ENCODE measurements at places on chromosomes 12 and 14.

GRCh38 chr12:54596526-54596946 lies 8.1 kb upstream of the PPP1R1A start:
- DNase-seq = no peak

GRCh38 chr14:103290961-103291360 lies 43.1 kb upstream of the EIF5 start:
- DNase-seq = no peak

DNA sequence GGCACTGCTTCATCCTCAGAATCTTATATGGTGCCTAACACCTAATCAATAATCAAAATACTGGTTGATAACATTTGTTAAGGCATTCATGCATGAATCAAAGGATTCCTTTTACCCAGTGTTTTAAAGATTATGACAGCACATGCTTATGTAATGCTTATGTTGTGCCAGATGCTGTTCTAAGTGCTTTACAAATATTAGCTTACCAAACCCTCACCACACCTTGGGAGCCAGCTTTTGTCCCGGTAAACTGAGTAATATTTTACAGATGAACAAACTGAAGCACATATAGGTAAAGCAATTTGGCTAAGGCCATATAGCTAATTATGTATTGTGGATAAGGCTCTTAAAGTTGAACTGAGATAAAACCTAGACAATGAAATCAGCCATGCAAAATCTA lies 209.2 kb downstream of the ALX1 start:
- DNase-seq = no peak

GRCh38 chr12:42510823-42511222 lies 78.7 kb downstream of the PRICKLE1 start:
- DNase-seq = no peak

DNA sequence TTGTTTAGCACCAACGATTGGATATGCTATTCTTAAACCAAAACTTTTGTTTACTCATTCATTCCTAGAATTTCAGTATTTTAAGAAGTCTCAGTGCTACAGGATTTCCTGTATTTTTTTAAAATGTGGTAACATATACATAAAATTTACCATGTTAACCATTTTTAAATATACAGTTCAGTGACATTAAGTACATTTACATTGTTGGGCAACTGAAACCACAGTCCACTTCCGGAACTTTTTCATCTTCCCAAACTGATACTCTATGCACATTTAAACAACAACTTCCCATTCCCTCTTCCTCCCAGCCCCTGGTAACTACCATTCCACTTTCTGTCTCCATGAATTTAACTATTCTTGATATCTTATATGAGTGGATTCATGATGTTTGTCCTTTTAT lies 30.3 kb downstream of the PDE3A start:
- no peak for DNase-seq

GRCh38 chr12:116333402-116333801 lies 55.9 kb upstream of the MED13L start:
- DNase-seq = no peak

DNA sequence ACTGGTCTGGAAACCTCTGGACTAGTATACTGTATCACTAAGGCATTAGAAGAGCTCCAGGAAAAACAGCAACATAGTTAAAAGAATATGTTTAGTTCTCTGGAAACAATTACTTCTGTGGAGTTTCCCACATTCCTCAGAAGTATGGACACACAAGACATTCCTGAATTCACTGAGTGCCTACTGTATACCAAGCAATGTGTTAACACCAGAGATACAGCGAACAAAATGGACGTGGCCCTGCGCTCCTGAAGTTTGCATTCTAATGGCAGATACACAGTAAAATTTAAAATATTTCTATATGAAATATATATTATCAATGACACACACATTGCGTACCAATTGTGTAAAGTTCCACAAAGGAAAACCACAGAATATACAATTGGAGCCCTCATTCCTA lies 1.1 kb downstream of the ANGEL1 start:
- no peak for DNase-seq

GRCh38 chr12:227923-228845 lies 14.2 kb upstream of the SLC6A12 start:
- DNase-seq = no peak

GRCh38 chr14:96053600-96054381 lies 14.6 kb downstream of the C14orf132 start:
- DNase-seq = no peak

- DNase-seq = no peak
Observed at GRCh38 chr12:95918194-95918993, 24.0 kb downstream of the CCDC38 start.

GRCh38 chr12:56336361-56337167 lies 2.1 kb upstream of the IL23A start:
- DNase-seq = peak; percentile 69

DNA sequence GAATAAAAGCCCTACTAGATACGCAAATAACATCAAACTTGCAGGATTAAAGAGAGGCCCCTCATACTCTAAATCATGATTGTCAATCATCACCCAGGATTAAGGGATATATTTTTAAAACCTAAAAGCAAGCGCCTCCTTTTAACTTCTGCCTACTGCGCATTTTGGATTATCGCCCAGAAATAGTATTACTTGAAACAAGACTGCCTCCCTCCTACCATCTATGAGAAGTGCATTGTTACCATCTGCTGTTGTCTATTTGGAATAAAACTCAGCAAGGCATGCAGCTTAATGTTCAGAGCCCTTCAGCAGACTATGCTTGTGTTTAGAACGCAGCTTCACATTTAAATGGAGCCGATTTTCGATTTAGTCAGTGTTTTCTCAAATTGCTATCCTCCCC lies 79.6 kb downstream of the EXOC5 start:
- DNase-seq = no peak

- DNase-seq = no peak
Observed at GRCh38 chr12:11543457-11544158, 105.9 kb upstream of the ETV6 start.

- DNase-seq = no peak
Observed at GRCh38 chr12:58576916-58577315, 343.4 kb downstream of the LRIG3 start.

- no peak for DNase-seq
Observed at GRCh38 chr14:29900609-29901350, 26.9 kb downstream of the PRKD1 start.

- DNase-seq = no peak
Observed at GRCh38 chr14:36207500-36207899, 31.0 kb upstream of the PTCSC3 start.

DNA sequence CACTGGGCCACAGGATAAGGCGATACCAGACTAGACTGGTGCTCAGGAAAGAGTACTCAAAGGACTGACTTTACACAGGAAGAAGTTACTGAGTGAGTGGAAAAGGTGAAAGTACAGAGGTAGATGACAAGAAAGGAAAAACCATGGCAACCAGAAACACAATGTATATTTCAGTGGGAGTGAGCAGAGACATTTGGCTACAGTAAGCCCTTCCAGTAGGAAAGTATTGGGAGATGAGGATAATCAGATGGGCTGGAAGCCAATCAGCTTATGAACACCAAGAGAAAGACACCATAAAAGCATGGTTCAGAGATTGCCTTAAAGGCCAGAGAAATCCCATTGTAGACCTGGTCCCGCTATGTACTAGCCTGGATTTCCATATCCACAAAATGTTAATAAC lies 51.6 kb downstream of the TMTC1 start:
- DNase-seq = no peak

DNA sequence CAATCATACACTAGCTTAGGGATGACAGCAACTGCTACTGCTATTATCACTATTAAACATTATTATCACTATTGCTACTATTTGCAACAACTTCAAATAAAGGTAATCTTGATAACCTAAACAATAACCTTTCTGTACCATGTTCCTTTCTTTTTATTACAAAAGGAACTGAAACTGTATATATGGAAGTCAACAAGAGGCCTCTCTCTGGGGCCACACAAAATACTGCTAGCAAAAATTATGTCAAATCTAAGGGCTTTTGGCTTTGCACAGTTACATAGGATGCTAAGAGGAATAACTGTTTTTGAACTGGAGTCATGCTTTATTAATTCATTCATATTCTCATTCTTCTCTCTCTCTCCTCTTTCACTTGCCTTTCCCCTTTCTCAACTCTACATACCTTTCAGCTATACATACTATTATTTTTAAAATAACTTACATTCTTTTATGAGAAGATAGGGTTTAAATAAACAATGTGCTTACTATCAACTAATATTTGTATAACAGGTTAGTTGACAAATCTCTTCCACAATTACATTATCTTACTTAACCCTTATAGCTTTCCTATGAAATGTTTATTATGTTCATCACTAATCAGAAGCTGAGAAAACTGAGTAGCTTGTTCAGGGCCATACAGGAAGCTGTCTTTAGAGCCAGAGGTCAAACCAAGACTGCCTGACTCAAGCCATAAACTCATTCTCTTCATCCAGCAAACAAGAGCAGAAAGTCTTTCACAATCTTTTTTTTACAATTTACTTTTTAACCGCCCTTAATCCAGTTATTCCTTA lies 25.7 kb downstream of the SPTSSA start:
- no peak for DNase-seq

- no peak for DNase-seq
Observed at GRCh38 chr12:77151030-77151429, 85.7 kb upstream of the E2F7 start.

GRCh38 chr12:38869036-38869435 lies 36.4 kb downstream of the CPNE8 start:
- DNase-seq = no peak

- no peak for DNase-seq
Observed at GRCh38 chr12:126201981-126202537, 1136.8 kb downstream of the AACS start.

- DNase-seq = no peak
Observed at GRCh38 chr12:29253906-29254625, 105.0 kb downstream of the FAR2 start.

DNA sequence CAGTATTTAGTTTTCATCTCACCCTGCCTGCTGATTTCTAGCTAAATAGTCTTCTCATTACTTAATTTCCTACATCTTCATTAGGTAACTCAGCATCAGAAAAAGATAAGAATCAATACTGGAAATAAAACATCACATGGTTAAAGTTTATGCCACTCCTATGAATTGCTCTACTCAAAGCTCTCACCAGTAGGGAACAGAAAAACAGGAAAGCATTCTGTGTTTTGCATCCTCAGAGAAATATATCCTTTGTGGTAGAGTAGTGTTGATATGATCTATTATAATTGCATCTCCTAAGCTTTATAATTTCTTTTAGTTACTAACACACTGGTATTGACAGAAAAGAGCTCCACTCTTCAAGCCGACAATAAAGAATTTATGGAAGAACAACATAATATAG lies 9.9 kb downstream of the CPNE8 start:
- no peak for DNase-seq

DNA sequence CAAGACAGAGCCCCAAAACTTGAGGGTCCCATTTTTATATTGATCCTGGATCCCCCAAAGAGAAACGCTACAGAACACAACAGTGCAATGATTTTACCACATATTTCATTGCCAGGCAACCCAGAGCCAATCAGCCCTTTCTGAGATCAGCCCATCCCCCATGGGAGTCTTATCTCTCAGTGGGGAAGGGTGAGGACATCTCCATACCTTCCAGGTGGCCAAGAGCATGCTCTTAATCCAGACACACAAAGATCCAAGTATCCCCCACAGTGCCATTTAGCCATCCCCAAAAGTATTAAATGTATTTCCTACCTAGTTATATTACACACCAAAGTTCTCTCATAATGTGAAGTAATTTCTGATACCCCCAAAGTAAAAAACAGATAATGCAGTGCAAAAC lies 62.6 kb upstream of the AMN start:
- DNase-seq = no peak

DNA sequence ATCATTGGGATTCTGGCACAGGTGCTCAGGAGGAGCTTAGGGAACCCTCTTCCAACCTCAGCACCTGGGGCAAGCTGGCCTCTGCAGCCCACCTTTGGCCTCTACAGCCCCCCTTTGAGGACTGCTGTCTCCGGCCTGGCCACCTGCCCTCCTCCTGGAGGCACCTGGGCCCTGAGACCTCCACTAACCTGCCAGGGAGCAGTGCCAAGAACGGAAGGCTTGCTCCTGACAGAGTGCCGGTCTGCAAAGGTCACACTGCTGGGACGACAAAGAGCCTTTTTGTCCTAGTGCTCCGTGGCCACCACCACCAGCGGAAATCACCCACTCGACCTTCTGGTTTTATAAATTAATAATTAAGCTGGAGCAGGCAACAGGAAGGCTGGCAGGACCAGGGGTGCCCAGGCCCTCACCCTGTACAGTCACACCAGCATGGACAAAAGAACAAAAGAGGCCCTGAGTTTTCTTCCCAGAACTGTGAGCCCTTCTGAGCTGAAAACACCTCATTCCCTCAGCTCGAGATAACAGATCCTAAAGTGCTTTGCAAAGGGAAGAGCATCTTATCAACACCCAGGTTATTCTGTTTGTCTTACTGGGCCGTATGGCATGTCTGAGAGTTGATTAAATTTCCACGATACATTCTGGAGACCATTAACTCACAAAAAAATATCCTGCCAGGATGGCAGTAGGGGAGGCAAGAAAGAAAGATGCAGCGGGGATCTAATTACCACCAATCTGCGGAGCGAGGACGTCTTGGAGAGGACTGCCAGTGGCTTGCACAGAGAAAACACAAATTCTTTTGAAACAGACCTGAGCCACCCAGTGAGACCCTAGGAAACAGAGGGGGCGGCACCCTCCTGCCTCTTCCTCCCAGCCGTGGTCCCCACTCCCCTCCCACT lies 8.2 kb downstream of the TESC start:
- no peak for DNase-seq

DNA sequence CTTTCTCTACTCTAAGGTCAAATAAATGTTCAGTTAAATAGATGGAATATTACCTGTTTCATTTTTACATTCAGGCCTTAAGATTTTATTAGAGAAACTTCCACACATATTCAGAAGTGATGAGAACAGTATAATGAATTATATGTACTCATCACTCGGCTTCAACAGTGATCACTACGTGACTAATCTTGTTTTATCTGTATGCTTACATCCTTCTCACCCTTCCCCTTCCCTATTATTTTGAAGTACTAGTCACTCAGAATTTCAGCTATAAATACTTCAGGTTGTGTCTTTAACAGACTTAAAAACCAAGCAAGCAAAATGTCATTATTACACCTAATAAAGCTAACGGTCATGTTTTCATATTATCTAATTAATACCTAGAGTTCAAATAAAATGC lies 34.9 kb downstream of the ETV6 start:
- no peak for DNase-seq

DNA sequence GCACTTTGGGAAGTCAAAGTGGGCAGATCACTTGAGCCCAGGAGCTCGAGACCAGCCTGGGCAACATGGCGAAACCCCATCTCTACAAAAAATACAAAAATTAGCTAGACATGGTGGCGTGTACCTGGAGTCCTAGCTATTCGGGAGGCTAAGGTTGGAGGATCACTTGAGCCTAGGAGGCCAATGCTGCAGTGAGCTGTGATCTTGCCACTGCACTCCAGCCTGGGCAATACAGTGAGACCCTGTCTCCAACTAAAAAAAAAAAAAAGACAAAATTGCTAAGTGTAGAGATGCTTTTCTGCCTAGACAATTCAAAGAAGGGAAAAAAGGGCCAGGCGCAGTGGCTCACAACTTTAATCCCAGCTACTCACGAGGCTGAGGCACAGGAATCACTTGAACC lies 3.4 kb upstream of the LRP6 start:
- no peak for DNase-seq

GRCh38 chr12:64669270-64669842 lies 59.1 kb downstream of the RASSF3 start:
- DNase-seq = peak; percentile 67

- DNase-seq = no peak
Observed at GRCh38 chr12:60279221-60279620, 683.4 kb downstream of the SLC16A7 start.
